ENCODE measurements at places on chromosomes 2 and 18. TPM values are rescaled to one million over a fixed set of nuclear protein-coding genes. Genes with fewer than 3 reads are reported as not detected.

DNA sequence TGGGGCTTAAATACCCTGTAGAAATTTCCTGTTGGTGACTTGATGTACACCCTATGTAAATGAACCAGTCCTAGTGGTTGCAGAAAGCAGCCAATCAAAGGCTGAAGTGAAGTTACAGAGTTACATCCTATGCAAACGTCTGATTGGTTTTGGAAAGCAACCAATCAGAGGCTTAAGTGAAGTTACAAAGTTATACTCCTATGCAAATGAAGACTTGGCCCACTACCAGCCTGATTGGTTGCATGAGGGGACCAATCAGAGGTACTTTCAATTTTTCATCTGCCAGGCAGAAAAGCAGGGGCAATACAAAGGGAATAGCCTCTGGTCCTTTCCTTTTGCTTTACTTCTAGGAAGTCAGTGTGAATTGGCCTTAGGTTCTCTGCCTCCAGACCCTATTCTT is 13.6 kb upstream of the ZNF397 start:
- no peaks in the 10 kb centered on the region for H3K36me3 ChIP-seq
- peaks cover 3% of the 10 kb centered on the region for H3K4me1 ChIP-seq
- H3K27me3 ChIP-seq = peaks cover 16% of the 10 kb centered on the region
- DNase-seq = no peak
- H3K27ac ChIP-seq = no peak overlapping the region
- no peak overlapping the region for H3K4me3 ChIP-seq

DNA sequence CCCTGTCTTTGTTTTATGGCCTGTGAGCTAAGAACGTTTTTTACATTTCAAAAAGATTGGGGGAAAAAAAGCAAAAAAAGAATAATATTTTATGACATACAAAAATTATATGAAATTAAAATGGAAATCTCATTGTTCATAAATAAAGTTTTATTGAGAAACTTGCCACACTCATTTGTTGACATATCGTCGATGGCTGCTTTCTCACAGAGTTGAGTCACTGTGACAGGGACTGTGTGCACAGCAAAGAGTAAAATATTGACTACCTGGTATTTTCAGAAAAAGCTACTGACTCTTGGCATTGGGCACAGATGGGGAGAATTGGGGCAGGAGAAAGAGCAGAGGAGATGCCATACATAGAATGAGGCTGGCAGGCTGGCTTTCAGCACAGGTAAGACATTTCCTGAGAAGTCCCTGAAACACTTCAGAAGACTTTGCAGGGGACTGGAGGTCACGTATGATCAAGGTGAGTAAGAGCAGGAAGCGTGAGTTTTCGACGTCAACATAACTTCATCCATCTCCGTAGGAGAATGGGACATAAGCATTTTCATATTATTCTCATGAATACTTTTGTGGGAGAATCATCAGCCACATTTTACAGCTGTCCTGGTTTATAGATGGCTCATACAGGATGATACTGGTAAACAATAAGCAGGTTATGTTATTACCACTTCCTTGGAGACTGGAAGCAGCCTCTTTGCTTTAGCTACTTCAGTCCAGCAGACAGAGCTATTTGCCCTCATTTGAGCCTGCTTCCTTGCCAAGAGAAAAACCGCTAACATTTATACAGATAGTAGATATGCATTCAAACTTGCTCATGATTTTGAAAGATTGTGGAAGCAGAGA is 32.5 kb upstream of the PUM2 start:
- no peak for DNase-seq
- no peaks in the 10 kb centered on the region for H3K36me3 ChIP-seq
- peaks cover 7% of the 10 kb centered on the region for H3K27me3 ChIP-seq

COLEC12 gene
- not detected for total RNA-seq

- H3K27ac ChIP-seq = no peak overlapping the region
- H3K27me3 ChIP-seq = peaks cover 4% of the 10 kb centered on the region
- H3K4me3 ChIP-seq = no peak overlapping the region
- no peak for DNase-seq
Observed at GRCh38 chr2:33238111-33238510, 238.3 kb upstream of the RASGRP3 start.

GRCh38 chr2:238061315-238062202 is 758 bp downstream of the SCLY start:
- peak; percentile 75 for DNase-seq

- H3K4me1 ChIP-seq = peaks cover 17% of the 10 kb centered on the region
- no peak overlapping the region for H3K27ac ChIP-seq
- peak; percentile 49 for DNase-seq
- H3K27me3 ChIP-seq = peaks cover 55% of the 10 kb centered on the region
- no peaks in the 10 kb centered on the region for H3K36me3 ChIP-seq
- peak overlapping the region; percentile 82 for H3K4me3 ChIP-seq
Observed at GRCh38 chr18:67514901-67515540, 1.5 kb downstream of the DSEL start.

DNA sequence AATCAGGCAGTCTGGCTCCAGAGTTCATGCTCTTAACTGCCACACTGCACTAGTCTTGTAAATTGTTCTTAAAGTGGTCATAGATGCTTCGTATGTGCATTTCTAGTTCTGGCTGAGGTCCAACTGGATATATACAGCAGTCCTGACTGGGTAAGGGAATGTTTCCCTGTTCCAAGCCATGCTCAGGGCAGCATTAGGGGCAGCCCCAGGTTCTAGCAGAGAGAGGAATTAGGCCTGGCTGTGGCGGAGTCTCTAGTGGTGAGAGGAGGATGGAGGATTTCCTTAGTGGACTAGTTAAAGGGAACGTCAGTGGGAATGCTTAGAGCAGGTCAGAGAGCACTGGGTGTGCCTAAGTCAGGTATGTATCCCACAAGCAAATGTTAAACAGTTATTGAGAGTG is 28.0 kb downstream of the UBE2E3 start:
- H3K4me3 ChIP-seq = no peak overlapping the region
- H3K36me3 ChIP-seq = no peaks in the 10 kb centered on the region
- no peak overlapping the region for H3K27ac ChIP-seq
- H3K4me1 ChIP-seq = no peaks in the 10 kb centered on the region
- DNase-seq = no peak
- H3K27me3 ChIP-seq = no peaks in the 10 kb centered on the region

DNA sequence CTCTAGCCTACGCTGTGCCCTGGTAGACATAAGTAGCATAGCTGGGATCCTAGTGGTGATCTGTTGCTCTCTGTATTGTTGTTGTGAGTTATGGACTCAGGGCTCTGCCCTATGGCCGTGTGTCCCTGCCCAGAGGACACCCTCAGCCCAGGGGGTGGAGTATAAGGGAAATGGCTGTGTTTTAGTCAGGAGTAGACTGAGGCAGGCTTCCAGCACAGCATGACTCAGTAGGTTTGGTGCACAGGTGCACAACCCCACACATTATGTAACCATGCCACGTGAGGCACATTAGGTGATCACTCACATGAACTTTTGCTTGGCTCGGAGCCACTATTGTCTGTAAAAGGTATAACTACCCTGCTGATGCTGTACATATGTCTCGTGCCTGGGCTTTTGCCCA is 59.9 kb upstream of the PEX13 start:
- DNase-seq = no peak
- H3K36me3 ChIP-seq = peaks cover 28% of the 10 kb centered on the region
- no peak overlapping the region for H3K27ac ChIP-seq
- no peaks in the 10 kb centered on the region for H3K27me3 ChIP-seq
- H3K4me1 ChIP-seq = peaks cover 3% of the 10 kb centered on the region

ZNF892 gene
- total RNA-seq = 4.7 TPM

RAMP1 gene
- total RNA-seq = 17.6 TPM

- peak; percentile 83 for DNase-seq
- peaks cover 41% of the 10 kb centered on the region for H3K27me3 ChIP-seq
- H3K4me3 ChIP-seq = peak overlapping the region; percentile 85
- H3K27ac ChIP-seq = no peak overlapping the region
- H3K36me3 ChIP-seq = no peaks in the 10 kb centered on the region
- peaks cover 12% of the 10 kb centered on the region for H3K4me1 ChIP-seq
Observed at GRCh38 chr2:202032846-202033316, 774 bp upstream of the FZD7 start.

RPRM gene
- not detected for total RNA-seq

GRCh38 chr2:201886504-201886903 is 80.2 kb downstream of the CDK15 start:
- H3K36me3 ChIP-seq = no peaks in the 10 kb centered on the region
- H3K4me1 ChIP-seq = peaks cover 7% of the 10 kb centered on the region
- H3K27ac ChIP-seq = no peak overlapping the region
- peaks cover 63% of the 10 kb centered on the region for H3K27me3 ChIP-seq
- no peak overlapping the region for H3K4me3 ChIP-seq

DNA sequence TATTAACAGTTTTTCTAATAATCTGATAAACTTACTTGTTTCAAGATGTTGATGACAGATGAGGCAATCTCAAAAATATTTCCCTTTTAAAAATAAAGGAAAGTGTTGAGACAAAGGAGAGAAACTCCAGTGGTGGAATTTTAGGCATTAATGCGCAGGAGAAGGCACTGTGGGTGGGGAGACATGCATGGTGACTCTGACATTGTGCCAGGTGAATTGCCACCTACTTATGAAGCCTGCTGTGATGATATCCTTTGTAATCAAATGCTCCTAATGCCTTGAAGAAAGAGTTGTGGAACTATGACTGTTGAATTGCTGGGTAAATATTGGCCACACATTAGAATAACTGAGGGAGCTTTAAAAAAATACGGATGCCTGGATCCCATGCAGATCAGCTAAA is 101.4 kb downstream of the PLA2R1 start:
- no peak overlapping the region for H3K27ac ChIP-seq
- no peaks in the 10 kb centered on the region for H3K27me3 ChIP-seq
- no peak for DNase-seq
- no peaks in the 10 kb centered on the region for H3K36me3 ChIP-seq
- peaks cover 10% of the 10 kb centered on the region for H3K4me1 ChIP-seq
- H3K4me3 ChIP-seq = no peak overlapping the region

IL1R2 gene
- 1.6 TPM for total RNA-seq

GRCh38 chr2:15836689-15837610 is 103.4 kb upstream of the MYCN start:
- no peaks in the 10 kb centered on the region for H3K27me3 ChIP-seq
- no peaks in the 10 kb centered on the region for H3K4me1 ChIP-seq
- DNase-seq = no peak
- H3K27ac ChIP-seq = no peak overlapping the region
- no peak overlapping the region for H3K4me3 ChIP-seq
- no peaks in the 10 kb centered on the region for H3K36me3 ChIP-seq

SULT1C4 gene
- total RNA-seq = not detected

GRCh38 chr2:61639721-61640120 is 101.6 kb upstream of the XPO1 start:
- H3K27ac ChIP-seq = no peak overlapping the region
- H3K27me3 ChIP-seq = no peaks in the 10 kb centered on the region
- DNase-seq = no peak
- no peak overlapping the region for H3K4me3 ChIP-seq

- DNase-seq = no peak
- no peak overlapping the region for H3K4me3 ChIP-seq
- H3K4me1 ChIP-seq = no peaks in the 10 kb centered on the region
- H3K36me3 ChIP-seq = no peaks in the 10 kb centered on the region
Observed at GRCh38 chr2:109417701-109418335, 195.9 kb downstream of the SEPTIN10 start.

DNA sequence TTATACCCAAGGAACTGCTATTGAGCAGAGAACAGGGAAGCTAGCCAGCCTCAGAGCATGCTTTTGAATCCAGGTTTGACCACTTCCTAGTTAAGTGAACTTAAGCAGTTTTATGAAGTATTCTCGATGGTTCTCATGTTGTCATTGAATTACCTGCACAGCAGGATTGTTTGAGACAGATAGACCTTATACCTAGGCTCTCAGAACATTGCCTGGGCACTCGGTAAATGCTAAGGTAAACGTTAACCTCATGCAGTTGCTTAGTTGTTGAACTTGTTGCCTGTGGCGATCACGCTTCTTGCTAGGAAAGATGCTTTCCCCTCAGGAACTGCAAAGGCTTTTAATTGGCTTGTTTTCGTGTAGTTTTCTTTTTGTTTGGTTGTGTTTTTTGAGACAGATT is 34.0 kb upstream of the CHMP1B start:
- H3K27ac ChIP-seq = no peak overlapping the region
- H3K36me3 ChIP-seq = no peaks in the 10 kb centered on the region
- no peaks in the 10 kb centered on the region for H3K4me1 ChIP-seq
- DNase-seq = no peak

GRCh38 chr2:85287721-85288120 is 40.1 kb downstream of the TGOLN2 start:
- H3K27me3 ChIP-seq = no peaks in the 10 kb centered on the region
- H3K4me3 ChIP-seq = no peak overlapping the region
- DNase-seq = no peak
- H3K4me1 ChIP-seq = peaks cover 21% of the 10 kb centered on the region
- no peak overlapping the region for H3K27ac ChIP-seq
- no peaks in the 10 kb centered on the region for H3K36me3 ChIP-seq

- H3K27ac ChIP-seq = no peak overlapping the region
- DNase-seq = no peak
- H3K27me3 ChIP-seq = peaks cover 8% of the 10 kb centered on the region
Observed at GRCh38 chr2:136487421-136487820, 277.9 kb upstream of the THSD7B start.

DNA sequence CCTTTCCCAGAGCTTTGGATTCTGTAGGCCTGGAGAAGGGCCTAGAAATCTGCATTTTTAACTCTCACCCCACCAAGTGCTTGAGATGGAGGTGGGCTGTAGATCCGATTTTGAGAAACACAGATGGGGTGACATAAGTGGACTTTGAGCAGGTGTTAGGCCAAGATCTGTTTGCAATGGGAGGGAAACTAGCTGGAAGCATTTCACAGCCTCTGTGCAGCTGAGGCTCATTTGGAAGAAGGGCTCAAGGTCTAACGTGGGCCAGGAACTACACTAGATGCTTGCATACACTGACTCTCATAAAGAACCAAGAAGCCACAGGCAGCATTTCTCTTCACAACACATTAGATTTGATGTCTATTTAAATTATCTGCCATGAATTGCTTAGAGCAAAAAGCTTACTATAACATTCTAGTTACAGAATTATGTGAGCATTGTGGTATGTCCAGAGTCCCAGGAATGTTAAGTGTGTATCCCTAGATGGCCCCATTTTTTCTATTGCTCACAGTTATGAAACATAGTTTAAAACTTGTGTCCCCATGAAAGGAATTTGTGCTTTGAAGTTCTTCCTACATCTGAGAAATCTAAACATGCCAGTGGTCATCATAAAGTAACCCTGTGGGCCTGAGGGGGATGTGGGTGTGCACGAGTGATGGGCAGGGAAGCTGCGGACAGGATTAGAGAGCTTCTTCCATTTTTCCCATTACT is 77.2 kb downstream of the CD28 start:
- H3K4me1 ChIP-seq = peaks cover 56% of the 10 kb centered on the region
- H3K36me3 ChIP-seq = peaks cover 13% of the 10 kb centered on the region
- peak overlapping the region; percentile 20 for H3K4me3 ChIP-seq
- H3K27me3 ChIP-seq = no peaks in the 10 kb centered on the region
- H3K27ac ChIP-seq = peak overlapping the region; percentile 81

GRCh38 chr2:100984892-100985307 is 17.2 kb upstream of the RPL31 start:
- peaks cover 2% of the 10 kb centered on the region for H3K4me1 ChIP-seq
- no peak overlapping the region for H3K27ac ChIP-seq
- peaks cover 2% of the 10 kb centered on the region for H3K27me3 ChIP-seq
- H3K4me3 ChIP-seq = no peak overlapping the region

DNA sequence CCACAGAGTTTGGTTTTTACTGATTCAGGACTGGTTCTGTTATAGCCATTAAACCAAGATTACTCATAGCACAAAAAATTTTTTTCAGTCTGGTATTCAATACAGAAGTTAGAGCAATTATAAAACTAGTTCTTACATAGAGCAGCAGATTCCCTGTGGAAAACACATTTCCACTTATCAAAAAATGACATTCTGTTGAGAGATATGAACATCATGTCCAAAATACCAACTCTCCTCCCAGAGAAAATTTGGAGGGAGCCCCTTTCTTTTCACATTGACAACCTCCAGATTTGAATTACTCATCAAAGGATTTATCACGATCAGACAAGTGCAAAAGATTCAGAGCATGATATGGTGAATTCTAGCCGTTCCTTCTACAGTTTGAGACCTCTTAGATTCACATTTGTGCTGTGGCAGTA is 126.8 kb upstream of the SERPINE2 start:
- H3K27me3 ChIP-seq = peaks cover 5% of the 10 kb centered on the region
- H3K4me1 ChIP-seq = peaks cover 5% of the 10 kb centered on the region
- H3K4me3 ChIP-seq = no peak overlapping the region
